ENCODE measurements at places on chromosomes 1 and 21.

DNA sequence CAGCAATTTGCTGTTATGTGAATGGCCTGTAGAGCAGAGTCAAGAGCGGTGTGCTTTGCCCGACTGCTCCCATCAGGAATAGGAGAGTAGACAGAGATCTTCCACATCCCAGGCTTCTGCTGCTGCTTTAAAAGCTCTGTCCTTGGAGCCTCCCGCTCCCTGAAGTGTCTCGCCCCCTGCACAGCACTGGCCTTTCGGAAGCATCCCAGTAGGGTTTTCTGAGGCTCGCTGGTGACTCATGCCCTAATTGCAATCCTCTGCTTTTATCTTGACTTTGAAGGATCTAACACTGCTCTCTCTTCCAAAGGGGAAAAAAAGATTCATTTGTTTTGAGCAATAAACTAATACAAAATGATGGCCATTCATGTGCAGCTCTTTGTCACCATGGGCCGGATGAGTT is 13.3 kb upstream of the CD101 start:
- DNase-seq = no peak

DNA sequence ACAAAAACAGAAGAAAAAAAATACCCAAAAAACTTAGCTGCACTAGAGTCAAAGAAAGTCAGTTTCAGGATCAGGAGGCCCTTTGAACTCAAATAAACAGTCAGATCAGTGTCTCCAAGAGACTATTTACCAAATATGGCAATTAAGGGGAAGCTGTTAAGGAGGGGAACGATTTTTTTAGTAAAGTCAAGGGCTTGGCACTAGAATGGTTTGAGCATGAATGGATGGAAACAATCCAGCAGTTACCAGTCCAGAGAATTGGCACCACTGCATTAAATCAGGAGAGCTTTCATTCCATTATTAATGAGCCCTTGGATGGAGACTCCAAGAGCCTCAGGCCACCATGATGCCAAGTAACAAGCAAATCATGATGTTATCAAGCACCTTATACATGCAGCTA is 7.2 kb downstream of the TRAPPC3 start:
- no peak for DNase-seq

DNA sequence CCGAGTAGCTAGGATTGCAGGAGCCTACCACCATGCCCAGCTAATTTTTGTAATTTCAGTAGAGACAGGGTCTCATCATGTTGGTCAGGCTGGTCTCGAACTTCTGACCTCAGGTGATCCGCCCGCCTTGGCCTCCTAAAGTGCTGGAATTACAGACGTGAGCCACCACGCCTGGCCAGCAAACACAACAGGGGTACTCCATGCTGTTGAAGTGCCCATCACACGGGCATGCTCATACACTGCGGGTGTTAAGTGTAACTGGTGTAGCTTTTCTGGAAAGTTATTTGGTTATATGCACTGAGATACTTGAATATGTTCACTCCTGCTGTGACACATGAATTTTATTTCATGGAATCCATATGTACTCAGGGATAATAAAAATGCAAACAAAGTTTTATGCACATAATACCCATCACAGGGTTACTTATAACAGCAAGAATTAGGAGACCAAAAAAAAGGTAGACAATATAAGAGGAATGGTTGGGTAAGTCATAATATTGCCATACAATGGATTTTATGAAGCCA is 9.2 kb downstream of the SRSF4 start:
- DNase-seq = no peak

DNA sequence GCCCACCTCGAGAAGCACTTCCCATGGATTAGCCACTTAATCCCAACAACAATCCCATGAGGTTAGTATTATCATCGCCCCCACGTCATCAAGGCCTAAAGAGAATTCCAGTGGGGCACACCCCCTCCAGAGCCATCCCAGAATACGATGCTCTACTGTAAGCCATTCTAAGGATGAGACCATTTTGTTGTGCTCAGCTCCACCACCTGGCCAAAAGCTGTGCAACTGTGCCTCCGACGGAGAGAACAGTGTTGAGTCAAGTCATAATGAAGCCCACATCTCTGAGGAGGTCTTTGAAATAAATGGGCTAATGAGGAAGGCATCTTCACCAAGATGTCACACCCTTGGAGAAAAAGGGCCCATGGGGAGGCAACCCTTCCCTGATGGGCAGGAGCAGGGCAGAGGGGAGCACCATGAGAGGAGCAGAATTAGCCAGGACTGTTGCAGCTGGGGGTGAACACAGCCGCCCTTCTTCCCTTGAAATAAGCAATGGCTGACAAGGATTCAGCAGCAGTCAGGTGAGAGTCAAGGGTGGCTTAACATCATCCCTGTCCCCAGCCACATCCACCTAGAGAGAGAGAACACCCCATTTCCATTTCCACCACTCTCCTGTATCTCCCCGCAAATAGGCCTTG is 14.6 kb downstream of the SYF2 start:
- DNase-seq = no peak

GRCh38 chr1:245991266-245991665 is 515.8 kb downstream of the SMYD3 start:
- no peak for DNase-seq

DNA sequence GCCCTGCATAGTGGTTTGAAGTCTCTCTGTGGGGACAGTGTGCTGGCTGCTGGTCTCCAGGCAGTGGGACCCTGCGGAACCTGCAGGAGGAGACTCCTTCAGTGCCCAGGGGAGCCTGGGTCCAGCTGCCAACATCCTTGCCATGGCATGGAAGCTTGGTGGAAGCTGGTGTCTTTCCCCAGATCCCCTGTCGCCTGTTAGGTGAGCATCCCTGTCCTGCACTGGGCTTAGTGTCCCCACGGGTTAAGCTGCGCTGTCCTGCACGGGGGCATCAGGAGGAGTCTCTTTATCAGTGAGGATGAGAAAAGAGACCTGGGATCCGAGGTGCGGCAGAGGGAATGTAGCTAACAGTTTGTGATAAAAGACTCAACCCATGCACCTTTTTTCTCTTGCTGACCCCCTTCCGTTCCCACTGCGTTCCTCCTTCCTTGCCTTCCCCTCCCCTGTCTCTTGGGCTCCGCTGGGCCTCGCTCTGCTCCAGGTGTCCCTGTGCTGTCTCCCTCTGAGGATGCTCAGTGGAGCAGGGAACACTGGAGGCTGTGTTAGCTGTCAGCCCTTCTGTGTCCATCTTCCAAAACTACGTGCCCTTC is 59.3 kb downstream of the SLC37A1 start:
- no peak for DNase-seq

DNA sequence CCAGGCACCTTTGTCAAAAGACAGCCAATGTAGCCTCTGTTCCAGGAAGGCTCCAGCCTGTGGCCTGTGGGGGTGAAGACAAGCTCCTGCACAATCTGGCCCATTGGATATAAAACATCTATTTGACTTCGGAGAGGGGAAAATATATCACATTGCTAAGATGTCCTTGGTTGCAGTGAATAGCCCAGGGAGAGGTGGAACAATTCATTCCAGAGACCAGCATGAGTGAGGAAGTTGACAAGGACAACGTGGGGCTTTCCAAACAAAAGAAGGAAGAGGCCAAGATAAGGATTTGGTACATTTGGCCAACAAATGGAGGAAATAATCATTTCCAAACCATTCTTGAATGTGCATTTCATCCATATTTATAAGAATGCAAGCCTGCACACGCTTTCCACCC is 187.0 kb downstream of the ETS2 start:
- no peak for DNase-seq

DNA sequence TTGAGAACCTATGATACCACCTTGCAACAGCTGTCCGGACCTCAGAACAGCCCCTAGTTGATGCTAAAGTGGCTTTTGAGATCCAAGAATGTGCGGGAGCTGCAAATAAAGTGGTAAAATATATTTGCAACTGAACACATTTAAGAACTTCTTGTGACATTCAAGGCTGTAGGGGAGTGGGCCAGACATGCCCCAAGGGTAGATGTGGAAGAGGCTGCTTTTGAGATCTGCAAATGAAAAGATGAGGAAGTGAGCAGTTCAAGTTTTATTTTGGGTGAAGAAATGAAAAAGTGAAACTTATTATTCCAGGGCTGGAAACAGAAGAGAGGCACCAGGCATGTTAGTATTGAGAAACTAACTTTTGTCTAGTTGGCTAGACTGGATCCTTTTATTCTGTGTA is 359.5 kb upstream of the PLXNA2 start:
- DNase-seq = no peak

GRCh38 chr21:22691658-22692057 is 1693.4 kb downstream of the NCAM2 start:
- DNase-seq = no peak

All from neural crest cell (in vitro differentiated cells).